ENCODE measurements at places on chromosomes 5 and 9. TPM values are rescaled to one million over a fixed set of nuclear protein-coding genes. Genes with fewer than 3 reads are reported as not detected.

Gene ADAMTSL1
- total RNA-seq = 11.7 TPM

Gene LCN10
- not detected for total RNA-seq

Gene NRG2
- 0.14 TPM for total RNA-seq

Gene ADAMTS19
- total RNA-seq = 45.1 TPM

Gene TAF11L10
- not detected for total RNA-seq

GRCh38 chr5:158200619-158201018 is 341.7 kb upstream of the CLINT1 start:
- no peak for DNase-seq

DNA sequence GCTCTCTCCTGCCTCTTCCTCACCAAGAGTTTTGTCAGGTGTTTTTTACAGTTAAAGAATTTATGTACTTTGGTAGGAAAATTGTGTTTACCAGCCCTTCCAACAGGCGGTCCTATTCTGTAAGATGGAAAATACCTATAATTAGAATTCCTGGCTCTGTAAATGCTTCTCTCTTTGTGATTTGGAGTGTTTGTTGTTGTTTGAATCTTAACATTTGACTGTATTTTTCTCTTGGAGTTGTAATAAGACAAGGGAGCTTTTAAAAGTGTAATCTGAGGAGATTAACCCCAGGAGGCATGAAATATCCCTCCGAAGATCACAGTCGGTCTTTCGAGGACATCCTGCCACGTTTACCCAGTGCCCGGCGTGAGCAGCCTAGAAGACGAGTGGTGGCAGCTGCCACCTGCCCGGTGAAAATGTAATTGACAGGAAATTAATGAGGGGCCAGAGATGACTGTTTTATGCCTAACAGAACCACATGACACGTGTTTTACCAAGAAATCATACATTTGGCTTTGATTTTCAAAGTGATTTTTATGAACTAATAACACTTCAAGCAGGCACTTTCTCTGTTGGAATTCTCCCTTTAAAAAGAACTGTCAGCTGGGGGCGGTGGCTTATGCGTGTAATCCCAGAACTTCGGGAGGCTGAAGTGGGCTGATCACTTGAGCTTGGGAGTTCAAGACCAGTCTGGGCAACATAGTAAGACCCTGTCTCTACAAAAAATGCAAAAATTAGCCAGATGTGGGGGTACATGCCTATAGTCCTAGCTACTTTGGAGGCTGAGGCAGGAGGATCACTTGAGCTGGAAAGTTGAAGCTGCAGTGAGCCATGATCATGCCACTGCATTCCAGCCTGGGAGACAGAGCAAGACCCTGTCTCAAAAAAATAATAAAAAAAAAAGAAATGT is 20.0 kb downstream of the ANKRD33B start:
- no peak for DNase-seq

DNA sequence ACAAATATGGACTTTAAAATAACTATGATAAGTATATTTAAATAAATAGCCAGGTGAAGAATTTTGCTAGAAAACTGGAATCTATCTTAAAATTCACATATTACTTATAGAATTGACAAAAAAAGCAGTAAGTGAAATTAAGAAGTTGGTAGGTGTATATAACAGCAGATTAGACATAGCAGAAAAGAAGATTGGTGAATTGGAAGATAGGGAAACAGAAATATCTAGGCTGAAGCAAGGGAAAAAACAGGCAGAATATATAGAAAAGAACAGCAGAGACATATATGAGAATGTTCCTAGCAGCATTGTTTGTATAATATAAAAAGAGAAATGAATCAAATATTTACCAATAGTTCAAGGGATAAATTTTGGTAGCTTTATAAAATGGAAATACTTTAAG is 294.9 kb downstream of the TMEM232 start:
- no peak for DNase-seq

GRCh38 chr9:130632081-130632710 is 32.2 kb upstream of the PRDM12 start:
- DNase-seq = no peak

- DNase-seq = peak; percentile 78
Measured at GRCh38 chr5:36870399-36871040, 6.0 kb upstream of the NIPBL start.

GRCh38 chr5:62977661-62978060 is 399.0 kb downstream of the LRRC70 start:
- no peak for DNase-seq

DNA sequence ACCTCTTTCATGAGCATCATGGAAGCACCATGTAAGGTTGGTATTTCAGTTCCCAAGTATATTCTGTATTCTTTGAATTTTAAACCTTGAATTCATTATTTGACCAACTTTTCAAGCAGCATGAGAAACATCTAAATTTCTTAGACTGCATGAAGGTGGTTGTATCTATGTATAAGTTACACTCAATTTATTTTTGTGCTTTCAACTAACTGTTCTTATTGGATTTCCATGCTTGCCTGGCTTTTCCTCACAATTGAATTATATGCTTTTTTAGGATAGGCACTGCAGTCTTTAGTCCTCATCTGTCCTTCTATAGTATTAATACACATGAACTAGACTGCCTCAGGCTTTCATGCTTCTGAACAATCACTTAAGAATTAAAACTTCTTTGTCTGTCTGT is 134.0 kb downstream of the CEP120 start:
- no peak for DNase-seq

DNA sequence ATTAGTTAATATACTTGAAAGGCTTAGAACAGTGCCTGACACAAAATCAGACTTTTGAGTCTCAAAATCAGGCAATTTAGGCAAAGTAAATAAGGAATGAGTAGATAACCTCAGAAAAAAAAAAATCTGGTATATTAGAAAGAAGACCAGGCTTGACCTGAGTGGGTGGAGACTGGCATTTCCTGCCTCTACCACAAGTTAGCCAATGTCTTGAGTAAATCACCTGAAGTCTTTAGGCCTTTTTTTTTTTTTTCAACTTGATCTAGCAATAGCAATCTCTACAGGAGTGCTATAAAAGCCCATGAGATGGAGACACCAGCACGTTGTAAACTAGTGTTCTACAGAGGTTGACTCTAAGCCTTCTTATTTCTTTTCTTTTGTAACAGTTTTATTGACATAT is 104.2 kb upstream of the RASEF start:
- DNase-seq = peak; percentile 11

DNA sequence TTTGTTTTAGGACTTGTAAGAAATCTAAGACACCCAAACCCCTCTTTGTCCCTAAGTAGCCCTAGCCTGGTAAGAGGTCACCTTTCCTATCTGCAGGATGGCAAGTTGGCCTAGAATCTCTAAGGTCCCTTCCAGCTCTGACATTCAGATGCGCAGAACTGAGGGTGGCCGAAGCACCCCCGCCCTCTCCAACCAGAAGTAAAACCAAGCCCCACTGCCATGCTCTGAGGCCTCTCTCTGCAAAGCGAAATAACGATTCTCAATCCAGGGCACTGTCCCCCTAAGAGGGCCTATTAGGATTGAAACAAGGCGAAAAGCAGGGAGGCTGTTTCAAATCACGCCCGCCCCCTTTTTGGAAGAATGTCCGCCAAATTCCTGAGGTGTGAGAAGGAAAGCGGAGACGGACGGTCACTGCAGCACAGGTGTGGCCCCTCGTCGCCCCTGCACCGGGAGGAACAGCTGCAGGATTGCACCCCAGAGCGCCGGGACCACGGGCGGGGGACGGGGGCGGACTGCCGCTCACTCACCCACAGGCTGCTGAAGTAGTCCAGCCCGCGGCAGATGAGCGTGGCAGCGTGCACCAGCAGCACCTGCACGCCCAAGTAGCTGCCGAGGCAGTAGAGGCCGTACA is 824 bp downstream of the TMEM245 start:
- no peak for DNase-seq

DNA sequence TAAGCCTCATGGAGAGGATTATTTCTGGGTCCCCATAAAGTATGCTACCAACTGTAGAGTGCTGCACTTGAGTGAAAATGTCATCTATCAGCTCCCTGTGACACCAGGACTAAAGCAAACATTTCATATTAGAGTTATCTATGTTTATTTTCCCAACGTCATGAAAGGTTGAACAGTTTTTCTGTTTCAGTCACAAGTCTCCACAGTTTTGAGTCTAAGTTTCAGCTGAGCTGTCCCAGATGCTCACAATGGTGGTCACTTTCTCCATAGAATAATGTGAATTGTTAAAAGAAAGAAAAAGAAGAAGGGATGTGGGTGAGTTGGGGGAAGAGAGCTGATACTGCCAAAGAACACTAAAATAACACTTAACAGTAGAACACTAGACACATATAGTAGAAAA is 126.3 kb upstream of the C9orf72 start:
- DNase-seq = no peak

GRCh38 chr5:12910641-12911040 is 1006.4 kb upstream of the CTNND2 start:
- no peak for DNase-seq
